ENCODE measurements at places on chromosomes 7 and 10. TPM values are rescaled to one million over a fixed set of nuclear protein-coding genes. Genes with fewer than 3 reads are reported as not detected.

Gene FAM221A
- total RNA-seq: 8.7 TPM

Gene MEOX2
- not detected for total RNA-seq

Gene ZNF786
- total RNA-seq: 2.2 TPM

Gene SCIN
- total RNA-seq: 0.05 TPM

Gene GBX1
- total RNA-seq: not detected

Gene CPVL
- not detected for total RNA-seq

Gene RELN
- not detected for total RNA-seq

Gene HERPUD2
- 20.3 TPM for total RNA-seq

Gene ADARB2
- total RNA-seq: 1.4 TPM

Gene NUDT13
- 0.83 TPM for total RNA-seq

Gene PDZD7
- total RNA-seq: 0.62 TPM

Gene MXI1
- 27.5 TPM for total RNA-seq

Gene MPP7
- 25.4 TPM for total RNA-seq

Gene TMEM176B
- total RNA-seq: not detected

Gene GLI3
- 0.32 TPM for total RNA-seq

Gene TRPV5
- not detected for total RNA-seq

Gene STEAP1B
- not detected for total RNA-seq

Gene KNDC1
- not detected for total RNA-seq
